AG09319 (cell line): ENCODE measurements at places on chromosomes 3 and 15.

- no peak for DNase-seq
Observed at GRCh38 chr3:184154885-184155643, at the start of gene DVL3. Gene DVL3 (plus strand): TSS chr3:184155377. CDS start chr3:184155636, 259 bp downstream.

GRCh38 chr3:154464440-154465190 is 34.6 kb upstream of the GPR149 start:
- no peak for DNase-seq

GRCh38 chr3:49098429-49098828 is 4.6 kb upstream of the QRICH1 start:
- no peak for DNase-seq

GRCh38 chr3:171160325-171160724 is 133.8 kb upstream of the SLC2A2 start:
- DNase-seq, result no peak

GRCh38 chr3:177065285-177066033 is 131.8 kb downstream of the TBL1XR1 start:
- DNase-seq, result no peak

DNA sequence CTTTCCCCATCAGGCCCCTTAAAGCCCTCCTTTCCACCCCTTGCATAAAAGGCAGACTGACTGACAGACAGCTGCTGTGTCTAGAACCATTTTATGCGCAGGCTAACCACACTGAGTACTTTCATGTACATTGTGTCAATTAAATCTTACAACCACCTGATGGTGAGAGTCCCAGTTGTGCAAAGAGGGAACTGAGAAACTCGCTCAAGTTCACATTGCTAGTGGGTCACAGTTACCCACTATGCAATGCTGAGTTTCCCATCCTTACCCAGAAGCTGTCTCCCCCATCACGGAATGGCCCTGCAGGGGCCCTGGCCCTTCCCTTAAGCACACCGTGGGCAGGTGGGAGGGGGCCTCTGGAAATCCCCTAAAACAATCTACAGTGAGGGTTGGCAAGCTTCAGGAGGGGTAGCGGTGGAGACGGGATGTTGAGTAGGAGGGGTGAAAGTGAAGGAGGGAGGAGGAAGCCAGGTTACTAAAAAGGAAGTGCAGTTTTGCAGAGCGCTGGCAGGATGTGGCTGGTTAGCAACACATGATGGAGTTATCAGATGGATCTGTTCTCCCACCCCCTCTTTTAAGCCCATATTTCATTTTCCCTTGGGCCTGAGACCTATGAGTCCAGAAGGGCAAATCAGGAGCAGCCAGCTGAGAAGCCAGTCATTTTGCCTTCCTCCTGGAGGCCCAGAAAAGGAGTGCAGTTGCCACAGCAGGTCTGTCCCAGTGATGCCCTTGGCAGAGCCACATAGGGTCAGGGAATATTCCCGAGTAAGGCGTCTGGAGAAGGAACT is 30.0 kb downstream of the STARD5 start:
- no peak for DNase-seq

DNA sequence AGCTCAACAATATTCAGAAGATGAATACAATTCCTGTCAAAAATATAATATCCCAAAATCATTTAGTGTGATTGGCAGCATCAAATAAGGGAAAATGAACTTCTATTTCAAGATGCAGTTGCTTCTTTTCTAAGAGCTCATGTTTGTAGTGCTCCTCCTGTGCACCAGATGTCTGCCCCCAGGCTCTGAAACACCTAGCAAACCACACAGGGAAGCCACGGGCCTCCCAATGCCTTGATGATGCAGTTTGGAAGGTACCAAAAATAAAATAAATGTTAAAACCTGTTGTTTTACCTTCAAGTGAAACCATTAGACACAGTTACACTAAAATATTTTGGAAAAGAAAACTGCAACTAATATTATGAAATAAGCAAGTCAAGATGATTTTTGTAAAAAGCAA is 22.2 kb downstream of the CFAP20DC start:
- no peak for DNase-seq

DNA sequence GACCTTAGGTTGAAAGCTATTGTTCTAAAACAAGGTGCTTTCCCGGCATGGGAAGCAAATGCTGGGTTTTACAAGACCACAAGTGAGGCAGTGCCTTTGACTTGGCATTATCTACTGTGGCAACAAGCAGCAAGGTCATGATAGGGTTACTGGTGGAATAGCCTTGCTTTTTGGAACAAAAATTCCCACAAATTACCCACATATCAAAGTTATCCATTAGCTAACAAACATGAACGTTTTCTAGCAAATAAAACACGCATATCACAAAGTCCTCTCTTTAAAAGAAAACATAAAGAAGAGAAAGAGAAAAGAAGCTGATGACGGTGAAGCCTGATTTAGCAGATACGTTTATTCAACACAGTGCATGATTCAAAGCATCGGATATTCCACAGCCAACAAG is 57.6 kb downstream of the SETMAR start:
- DNase-seq, result no peak

DNA sequence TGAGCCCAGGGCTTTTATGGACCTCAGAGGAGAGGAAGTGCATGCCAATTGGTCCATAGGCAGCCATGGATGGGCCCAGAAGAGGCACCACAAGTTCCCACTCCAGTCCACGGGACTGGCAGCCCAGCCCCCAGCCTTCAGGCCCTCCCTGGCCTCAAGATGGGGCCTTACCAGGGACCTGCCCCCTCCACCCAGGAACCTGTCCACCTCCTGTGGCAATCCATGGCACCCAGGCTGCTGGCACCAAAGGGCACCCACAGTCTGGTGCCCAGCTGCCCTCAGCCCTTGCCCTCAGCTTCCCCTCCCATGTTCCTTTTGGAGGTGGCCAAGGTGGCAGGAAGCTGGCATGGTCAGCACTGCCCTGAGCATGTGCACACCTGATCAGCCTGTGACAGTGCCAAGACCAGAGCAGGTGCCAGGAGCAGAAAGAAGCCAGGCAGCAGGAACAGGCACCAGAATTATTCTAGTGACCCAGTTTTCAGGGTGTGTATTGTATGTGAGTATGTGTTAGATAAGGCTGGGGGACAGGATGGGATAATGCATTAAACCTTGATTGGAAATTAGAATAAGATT is 415.0 kb downstream of the NTRK3 start:
- DNase-seq, result no peak

GRCh38 chr15:55829826-55830225 is 86.9 kb upstream of the PRTG start:
- no peak for DNase-seq

DNA sequence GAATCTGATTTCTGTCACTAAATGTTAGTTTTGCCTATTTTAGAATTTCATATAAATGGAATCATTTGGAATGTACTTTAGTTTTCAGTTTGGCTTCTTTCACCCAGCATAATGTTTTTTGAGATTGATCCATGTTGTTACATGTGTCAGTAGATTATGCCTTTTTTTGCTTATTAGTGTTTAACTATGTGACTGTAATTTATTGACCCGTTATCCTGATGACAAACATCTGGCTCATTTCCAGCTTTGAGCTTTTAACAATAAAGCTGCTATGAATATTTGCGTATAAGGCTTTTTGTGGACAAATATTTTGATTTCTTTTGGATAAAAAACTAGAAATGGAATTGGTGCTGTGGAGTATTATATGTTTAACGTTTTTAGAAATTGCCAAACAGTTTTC is 254.5 kb upstream of the CFAP20DC start:
- DNase-seq, result no peak

- DNase-seq, result peak; percentile 22
Observed at GRCh38 chr15:68126396-68126795, 72.3 kb downstream of the PIAS1 start.

DNA sequence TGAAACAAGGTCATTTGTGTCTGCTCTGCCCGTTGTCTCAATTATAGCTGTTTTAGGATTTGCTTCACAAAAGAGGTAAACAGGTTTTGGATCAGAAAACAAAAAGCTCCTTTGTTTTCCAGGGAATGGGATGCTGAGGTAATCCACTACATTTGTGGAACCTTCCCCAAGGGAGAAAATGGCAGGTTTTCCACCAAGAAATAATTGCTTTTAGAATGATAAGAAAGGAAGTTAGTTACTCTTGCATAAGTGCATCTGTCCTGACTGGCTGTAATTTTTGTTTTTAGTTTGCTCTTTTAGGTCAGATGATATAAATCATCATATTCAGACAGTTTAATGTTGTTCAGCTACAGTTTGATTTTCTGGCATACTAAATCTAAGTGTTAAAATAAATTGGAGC is 198.5 kb upstream of the COL8A1 start:
- DNase-seq, result no peak

GRCh38 chr3:151789853-151790463 is 24.0 kb upstream of the AADAC start:
- no peak for DNase-seq

DNA sequence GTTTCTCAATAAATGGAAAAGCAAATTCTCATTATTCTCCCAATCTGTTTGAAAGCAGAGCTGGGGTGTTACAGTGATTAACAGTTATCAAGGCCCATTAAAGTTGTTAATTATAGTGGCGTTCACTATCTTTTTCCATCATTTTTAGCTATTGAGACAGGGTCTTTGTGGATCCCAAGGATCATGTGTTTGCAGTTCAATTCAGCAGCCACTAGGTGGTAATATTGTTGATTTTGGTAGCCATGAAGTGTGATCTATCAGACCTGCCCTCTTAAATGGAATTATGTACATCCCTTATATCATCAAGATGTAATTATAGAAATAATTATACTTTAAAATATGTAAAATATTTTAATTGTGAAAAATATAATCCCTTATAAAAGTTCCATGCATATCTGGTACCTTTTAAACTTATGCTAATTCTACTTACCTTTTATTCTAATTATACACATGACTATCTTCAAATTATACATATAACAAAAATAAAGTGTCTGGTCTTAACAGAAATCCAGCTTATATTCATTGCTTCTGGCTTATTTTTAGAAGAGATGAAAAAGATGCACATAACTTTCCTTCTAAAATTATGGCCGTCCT is 126.4 kb downstream of the GREM1 start:
- no peak for DNase-seq

DNA sequence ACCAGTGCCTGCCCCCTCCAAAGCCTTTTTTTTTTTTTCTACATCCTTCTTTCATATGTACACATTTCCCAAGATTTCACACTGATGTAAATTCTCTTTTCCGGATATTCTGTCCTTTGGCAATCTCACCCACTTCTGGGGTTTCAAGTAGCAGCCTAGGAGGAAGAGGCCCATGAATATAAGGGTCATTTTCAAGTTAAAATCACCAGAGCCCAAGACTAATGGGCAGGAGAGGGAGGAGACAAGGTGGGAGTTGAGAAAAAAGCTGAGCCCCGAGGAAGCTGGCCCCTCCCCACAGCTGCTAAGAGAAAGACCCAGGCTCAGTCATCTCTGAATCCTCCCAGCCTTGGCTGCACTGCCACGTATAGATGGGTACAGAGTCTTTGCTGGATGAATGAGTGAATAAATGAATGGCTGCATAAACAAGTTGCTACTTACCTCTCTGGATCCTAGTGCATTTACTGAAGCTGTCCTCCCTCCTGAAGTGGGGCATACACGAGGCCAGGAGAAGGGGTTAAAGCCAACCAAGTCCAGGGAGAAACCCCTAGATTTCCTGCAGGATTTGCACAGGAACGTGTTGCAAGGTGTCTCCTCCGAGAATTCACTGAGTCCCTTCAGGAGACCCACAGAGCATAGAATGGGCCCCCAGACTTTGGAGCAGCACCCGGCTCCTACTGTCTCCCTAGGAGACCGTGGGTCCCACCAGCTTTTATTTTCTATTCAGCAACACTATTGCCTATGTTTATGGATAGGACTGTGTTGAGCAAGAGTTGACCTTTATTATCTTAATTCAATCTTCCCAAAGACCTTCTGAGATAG is 100.8 kb upstream of the LIPC start:
- no peak for DNase-seq
